CD4-positive, alpha-beta T cell treated with Interleukin-12 subunit alpha and Interleukin-12 subunit beta, for 1 hour (primary cell): ENCODE measurements at places on chromosomes 12 and 14.

DNA sequence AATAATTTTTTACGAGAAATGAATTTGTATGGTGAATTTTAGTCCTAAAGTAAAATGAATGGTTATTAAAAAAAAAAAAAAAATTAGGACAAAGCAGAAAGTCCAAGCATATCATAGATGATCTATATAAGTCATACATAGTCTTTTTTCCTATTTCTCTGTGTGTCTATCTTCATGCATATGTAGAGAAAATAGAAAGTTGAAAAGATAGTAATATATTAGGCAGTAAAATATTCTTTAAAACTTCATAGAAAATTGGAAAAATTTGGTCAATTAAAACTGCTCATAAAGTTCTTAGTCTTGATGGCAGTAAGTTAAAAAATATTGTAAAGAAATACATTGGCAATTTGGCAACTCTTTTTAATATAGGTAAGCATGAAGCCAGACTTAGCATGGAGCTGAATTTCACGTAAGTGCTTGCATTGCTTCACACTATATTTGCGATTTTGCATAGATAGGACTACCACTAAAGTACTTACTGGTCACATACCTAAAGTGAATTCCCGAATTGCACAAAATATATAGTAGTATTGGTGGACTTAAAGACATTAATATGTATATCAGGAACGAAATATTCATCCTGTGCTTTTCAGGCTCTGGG, 303.8 kb downstream of the IPO8 start:
- DNase-seq: no peak

- DNase-seq: no peak
Observed at GRCh38 chr14:65251213-65251612, 148.9 kb upstream of the MAX start.

DNA sequence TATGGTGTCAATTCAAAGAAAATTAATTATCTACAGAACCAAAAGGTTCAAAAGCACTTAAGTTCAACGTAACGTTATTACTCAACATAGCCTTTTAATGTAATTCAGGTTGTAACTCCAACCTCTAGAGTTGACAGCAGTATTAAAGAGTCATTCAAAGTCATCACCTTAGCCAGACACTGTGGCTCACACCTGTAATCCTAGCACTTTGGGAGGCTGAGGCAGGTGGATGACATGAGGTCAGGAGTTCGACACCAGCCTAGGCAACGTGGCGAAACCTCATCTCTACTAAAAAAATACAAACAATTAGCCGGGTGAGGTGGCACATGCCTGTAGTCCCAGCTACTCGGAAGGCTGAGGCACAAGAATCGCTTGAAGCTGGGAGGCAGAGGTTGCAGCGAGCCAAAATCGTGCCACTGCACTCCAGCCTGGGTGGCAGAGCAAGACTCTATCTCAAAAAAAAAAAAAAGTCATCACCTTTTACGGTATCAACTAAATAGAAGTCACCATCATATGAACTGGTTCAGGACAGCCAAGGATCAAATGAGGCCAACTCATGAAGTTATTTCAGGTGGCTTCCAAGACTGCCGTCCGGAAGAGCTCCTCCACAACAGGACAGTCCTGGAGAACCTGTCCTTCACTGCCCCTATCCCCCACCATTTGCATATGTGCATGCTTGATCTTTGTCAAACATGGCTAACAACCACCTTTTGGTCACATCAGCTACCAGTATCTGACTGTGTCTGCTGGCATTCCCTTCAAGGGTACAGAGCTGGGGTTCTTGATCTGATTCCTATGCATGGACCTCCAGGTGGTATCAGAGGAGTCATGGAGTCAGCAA, 4.2 kb downstream of the PPTC7 start:
- no peak for DNase-seq

- peak; percentile 94 for DNase-seq
Observed at GRCh38 chr12:123436017-123436964, at the start of gene RILPL2. Gene RILPL2, minus strand, starts transcription at chr12:123436684. Its CDS starts 264 bp downstream, at chr12:123436420.

DNA sequence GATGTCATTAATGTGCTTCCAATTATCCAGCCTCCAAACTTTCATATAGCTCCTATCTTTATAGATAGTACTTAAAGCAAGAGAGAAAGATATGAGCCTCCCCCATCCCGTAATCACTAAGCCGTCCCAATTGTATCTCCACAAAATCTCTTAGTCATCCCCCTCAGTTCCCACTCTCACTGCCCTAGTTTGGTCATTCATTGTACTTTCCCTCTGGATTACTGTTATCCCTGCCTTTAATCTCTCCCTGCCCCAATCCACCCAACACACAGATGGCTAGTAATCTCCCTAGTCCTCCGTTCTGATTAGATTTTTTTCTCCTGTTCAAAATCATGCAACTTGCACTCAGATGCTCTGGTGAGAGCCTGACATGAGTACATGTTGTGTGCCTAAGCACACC, 5.4 kb upstream of the BCAT1 start:
- no peak for DNase-seq

GRCh38 chr14:26896447-26896846, 298.6 kb upstream of the NOVA1 start:
- DNase-seq: no peak

- no peak for DNase-seq
Observed at GRCh38 chr14:105014032-105014431, 6.9 kb downstream of the CDCA4 start.

- no peak for DNase-seq
Observed at GRCh38 chr14:37708481-37708880, 113.1 kb downstream of the TTC6 start.

DNA sequence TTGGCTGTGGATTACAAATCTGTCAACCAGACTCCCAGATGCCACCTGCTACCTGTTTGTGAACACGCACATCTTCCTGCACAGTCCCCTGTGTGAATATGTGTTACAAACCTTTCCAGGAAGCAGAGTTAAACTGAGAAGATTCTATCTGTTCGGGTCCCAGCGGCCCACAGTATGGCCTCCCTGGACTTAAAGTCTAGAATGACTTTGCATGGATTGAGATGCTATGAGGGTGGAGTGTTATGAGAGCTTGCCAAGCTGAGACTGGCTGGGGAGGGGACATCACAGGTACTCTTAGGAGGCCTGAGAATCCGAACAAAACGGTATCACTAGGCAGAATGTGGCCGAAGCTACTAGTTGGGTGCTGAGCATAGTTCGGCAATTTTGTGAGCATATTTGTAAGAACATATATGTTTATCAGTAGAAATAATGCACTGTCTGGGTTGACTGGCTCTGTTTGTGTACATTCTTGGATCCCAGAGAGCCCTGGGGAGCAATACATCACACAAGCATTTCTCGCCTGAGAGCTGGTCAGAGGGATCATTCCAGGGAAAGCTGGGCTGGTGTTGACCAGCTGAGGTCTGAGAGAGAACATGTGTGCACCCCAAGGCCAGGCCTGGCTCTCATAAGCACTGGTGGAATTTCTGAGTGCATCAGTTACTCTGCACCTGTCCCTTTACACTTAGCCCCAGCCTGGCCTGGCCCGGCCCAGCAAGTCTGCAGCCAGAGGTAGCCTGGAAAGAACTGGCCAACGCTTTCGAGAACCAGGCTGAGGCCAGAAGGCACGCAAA, 29.8 kb upstream of the LTBP2 start:
- no peak for DNase-seq

- peak; percentile 59 for DNase-seq
Observed at GRCh38 chr14:91911474-91912032, 35.9 kb downstream of the FBLN5 start.

DNA sequence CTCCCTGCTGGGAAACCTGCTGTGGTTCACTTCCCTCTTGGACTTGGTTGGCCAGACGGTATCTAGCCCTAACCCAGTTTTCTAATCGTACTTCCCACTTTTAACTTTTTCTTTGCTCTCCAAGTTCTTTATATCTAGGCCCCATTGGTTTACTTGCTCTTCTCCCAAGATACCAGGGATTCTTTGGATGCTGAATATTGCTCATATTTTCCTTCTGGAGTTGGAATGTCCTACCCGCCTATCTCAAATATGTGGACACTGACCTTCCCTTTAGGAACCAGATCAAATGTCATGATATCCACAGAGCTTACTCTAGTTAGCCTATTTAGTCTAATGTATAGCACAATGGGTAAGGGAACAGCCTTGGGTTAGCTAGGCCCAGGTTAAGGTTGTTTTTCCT, 228.6 kb downstream of the DACT1 start:
- DNase-seq: no peak

DNA sequence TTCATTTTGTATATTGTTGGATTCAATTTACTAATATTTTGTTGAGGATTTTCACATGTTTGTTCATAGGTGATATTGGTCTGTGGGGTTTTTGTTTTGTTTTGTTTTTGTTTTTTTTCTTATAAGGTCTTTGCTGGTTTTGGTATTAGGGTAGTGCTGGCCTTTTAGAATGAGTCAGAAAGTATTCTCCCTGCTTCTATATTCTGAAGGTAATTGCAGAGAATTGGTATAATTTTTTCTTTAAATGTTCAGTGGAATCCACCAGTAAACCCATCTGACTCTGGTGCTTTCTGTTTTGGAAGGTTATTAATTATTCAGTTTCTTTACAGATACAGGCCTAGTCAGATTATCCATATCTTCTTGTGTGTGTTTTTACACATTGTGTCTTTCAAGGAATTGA, 8.9 kb downstream of the TOGARAM1 start:
- DNase-seq: no peak

DNA sequence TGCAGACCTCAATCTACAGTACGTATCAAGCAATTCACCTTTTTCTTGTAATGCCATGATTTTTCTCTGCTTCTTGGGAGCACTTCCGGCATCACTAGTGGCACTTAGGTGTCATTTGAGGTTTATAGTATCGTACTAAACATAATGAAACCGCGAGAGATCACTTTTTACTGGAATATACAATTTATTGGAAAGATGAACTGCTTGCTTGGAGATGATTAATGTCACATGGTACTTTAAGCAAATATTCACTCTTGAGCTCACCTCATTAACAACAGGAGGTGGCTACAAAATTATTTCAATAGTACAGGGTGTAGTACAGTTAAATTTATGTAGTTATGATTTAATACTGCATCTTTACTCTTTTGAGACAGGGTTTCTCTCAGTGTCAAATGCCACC, 11.5 kb downstream of the FUT8 start:
- no peak for DNase-seq

- DNase-seq: no peak
Observed at GRCh38 chr14:68607867-68608573, 184.8 kb downstream of the ZFP36L1 start.

DNA sequence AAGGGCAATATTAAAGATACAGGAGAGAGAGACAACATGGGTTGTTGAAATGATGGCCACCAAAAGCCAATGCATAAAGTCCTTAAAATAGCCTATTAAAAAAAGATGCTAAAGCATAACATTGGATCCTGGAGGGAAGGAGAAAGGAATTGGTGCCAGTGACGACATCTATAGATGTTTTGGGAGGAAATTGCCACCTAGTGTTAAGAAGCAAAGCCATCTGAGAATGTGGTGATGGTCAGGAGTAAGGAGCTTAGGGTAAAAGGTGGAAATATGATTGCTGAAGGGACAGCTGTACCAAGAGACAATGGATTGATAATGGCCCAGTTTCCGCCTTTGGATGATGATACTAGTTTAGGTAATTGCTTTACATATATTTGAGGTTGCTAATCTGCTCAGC, 85.1 kb downstream of the TMEM30B start:
- no peak for DNase-seq

DNA sequence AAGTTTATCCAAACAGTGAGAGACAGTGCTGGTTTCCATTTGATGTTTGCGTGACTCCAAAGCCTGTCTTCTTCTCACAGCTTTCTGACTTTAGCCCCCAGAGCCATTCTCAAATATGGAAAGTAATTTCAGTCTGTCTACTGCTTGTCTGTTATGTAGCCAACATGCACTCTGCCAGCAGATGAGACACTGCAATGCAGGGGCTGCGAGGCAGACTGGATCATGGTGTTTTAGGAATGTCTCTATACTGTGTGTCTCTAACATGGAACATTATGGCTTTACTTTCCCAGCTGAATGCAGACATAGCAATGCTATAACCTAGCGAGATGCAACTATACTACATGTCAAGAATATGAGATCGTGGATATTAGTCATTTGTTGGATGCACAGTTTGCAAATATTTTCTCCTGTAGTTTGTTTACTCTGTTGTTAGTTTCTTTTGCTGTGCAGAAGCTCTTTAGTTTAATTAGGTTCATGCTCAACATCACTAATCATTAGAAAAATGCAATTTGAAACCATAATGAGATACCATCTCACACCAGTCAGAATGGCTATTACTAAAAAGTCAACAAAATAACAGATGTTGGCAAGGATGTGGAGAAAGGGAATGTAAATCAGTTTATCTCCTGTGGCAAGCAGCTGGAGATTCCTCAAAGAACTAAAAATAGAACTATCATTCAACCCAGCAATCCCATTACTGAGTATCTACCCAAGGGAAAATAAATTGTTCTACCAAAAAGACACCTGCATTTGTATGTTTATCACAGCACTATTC, 235.8 kb upstream of the TMTC1 start:
- no peak for DNase-seq

DNA sequence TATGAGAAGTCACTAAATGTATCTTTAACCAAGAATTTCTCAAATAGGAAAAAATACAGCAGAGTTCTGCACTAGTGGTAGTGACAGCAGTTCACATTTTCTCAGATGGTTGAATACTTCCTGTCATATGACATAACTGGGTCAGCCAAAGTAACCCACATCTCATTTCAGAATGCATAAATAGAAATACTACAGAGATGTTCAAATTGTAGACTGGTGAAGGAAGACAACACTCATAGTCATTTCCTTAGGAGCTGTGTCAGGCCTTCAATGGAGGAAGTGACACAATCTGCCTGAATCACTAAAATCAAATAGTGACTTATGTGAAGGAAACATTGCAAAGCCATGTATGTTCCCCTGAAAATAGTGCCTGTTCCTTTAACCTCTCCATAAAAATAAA, 32.4 kb downstream of the FERMT2 start:
- DNase-seq: peak; percentile 71

- DNase-seq: no peak
Observed at GRCh38 chr12:123597100-123597499, 4.8 kb upstream of the DDX55 start.

- no peak for DNase-seq
Observed at GRCh38 chr12:46264057-46264456, 4.8 kb downstream of the SLC38A1 start.

- DNase-seq: no peak
Observed at GRCh38 chr14:78764240-78764639, 594.1 kb downstream of the NRXN3 start.

DNA sequence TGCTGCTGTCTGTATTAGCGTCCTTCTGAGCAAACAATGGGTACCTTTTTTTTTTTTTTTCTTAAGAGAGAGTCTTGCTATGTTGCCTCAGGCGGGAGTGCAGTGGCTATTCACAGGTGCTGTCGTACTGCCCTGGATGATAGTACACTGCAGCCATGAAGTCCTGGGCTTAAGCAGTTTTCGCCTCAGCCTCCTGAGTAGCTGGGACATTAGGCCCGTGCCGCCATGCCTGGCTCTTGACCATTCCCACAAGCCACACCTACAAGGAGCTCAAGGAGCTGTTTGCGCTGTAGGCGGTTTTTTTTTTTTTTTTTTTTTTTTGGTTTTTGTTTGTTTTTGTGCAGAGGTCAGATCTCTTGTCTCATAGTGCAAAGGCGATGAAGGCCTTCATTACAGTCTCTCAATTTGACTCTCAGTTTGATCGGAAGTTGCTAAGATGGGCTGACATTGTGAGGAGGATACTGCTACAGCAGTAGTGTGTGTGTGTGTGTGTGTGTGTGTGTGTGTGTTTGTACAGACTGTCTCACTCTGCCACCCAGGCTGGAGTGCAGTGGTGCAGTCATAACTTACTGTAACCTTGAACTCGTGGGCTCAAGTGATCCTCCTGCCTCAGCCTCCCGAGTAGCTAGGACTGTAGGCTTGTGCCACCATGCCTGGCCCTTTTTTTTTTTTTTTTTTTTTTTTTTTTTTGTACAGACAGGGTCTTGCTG, 34.2 kb downstream of the TRAF3 start:
- DNase-seq: no peak
